Breast epithelium (tissue), 4 donors: ENCODE measurements at places on chromosomes 6 and 20.

DNA sequence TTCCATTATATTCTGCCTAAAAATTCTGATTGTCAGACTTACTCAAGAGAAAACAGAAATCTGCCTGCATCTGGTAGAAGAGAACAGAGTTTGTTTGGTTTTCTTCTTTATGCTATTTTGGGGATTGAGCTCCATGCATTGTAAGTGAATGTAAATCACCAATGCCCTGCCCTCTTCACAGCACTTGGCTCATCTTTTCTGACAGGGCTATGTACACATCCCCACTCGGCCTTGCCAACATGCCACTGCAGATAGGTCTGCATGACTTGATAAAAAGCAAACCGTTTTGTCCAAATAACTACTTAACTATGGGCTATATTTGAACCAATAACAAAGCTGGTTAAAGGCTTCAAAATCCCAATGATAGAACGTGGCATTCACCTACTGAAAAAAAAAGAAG, 117.7 kb downstream of the IBTK start:
- no peak for DNase-seq

DNA sequence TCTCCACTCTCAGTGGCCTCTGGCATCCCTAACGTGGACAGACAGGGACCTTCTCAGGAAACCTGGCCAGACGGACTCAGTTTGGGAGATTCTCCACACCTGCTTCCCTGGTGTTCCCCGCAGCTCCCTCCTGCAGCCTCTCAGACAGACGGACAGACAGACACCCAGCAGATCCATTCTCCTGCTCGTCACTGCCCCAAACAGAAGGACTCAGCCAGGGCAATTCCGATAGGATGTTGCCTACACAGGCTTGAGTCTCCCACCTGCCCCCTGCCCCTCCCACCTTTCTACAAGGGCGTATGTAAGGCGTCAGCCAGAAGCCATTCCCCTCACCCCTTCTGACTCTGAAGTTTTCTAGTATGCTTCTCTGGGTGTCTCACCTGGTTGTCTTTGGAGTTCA, 428 bp downstream of the CCM2L start:
- DNase-seq, result no peak

DNA sequence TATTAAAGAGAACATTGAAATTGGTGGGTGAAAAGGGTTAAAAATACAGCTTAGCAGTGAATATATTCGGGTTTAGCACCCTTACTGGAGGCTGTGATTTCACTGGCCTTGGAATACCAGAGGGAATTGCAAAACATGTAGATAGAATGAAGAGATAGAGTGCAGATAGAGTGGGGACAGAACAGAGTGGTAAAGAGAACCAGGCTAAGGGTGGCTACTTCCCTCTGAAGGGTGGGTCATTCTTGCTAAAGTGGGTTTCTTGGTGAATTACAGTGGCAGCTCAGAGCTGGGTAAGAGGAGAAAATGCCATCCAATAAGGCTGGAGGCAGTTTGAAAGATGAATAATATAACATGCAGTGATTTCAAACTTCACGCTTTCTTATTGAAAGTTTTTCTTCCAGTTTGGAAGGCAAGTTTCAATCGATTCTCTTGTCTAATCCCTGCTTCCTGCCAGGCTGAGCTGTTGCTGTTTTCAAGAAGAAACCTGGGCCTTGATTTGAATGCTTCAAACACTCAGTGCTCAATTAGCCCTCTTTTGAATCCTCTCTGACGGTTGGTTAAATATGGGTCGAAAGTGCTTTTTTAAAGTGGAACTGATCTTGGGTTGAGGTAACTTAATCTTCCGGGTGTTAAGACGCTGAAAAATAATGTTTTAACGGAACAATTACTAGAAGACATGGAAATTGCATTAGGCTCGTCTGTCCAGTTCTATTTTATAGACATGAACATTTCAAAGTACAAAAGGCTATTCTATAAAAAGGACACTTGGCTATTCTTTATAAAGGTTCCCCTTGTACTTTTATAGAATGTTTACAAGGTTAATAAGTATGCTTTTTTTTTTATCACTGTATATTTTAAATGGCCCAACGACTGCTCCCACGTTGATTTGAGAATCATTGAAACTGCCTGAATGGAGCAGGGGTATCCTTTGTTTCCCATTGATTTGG, 203.3 kb downstream of the BCAS1 start:
- no peak for DNase-seq

DNA sequence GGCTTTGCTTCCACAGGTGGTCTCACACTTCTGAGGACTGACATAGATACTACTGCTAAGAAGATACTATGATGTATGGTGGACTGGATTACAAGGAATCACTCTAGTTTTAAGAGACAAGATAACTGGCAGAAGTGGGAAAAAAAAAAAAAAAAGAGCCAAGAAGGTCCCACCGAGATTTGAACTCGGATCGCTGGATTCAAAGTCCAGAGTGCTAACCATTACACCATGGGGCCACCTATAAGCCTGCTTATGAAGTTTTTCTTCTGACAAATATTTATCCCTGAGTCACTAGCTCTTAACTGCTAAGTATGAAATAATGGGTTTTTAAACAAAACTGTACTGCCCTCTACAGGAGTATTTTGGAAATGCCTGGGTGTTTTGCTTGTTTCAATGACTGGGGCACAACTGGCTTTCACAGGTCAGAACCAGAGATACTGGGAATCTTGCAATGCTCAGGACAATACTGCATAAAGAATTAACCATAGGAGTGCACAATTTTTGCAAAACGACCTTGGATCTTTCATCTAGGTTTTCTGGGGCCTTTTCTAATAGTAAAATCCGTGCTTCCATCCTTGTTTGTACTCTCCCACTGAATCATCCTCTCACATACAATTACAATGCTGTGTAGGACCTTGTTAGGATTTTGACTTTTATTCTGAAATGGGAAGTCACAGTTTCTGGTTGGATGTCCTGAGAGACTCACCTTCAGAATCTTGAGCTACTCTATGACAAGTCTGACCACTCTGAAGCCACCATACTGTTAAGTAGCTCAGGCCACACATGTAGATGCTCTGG, 116.3 kb downstream of the OR2B2 start:
- DNase-seq, result no peak

DNA sequence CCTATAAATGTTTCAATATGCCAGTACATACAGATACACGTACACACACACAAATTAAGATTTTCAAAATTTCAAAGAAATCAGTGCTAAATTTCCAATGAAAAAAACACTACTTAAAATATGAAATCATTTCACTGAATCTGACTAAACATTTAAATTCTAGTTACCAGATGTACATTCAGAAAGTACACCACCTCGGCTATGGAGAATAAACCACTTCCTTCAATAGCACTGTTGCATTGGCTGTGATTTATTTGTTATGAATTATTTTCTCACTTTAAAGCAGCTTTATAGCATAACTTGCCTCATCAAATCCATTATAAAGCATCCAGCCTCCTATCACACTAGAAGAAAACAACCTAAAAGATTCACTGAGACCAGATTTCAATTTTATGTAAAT, 36.6 kb downstream of the HBS1L start:
- DNase-seq, result no peak

DNA sequence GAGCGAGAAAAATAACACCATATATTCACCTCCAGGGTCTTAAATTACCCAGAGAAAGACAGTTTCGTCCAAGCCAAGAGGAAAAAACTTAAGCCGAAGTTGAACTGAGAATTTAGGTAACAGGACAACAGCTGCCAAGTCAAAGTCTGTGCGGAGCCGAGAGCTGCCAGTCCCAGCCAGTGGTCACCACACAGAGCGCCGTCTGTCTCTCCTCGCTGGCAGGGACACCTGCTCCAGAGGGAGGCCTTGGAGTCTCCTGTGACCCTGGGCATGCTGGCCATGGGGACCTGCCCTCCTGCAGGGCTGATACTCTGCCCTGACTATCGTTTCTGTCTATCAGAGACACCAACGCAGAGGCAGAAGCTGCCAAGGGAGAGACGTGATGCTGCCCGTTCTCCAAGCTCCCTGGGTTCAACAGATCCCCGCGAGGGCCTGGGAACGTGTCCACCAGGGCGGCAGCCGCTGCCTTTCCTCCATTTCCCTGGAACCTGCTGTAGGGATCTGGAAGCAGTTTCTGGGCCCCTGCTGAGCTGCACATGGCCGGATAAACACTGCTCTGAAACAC, 341.3 kb downstream of the SMOC2 start:
- no peak for DNase-seq

DNA sequence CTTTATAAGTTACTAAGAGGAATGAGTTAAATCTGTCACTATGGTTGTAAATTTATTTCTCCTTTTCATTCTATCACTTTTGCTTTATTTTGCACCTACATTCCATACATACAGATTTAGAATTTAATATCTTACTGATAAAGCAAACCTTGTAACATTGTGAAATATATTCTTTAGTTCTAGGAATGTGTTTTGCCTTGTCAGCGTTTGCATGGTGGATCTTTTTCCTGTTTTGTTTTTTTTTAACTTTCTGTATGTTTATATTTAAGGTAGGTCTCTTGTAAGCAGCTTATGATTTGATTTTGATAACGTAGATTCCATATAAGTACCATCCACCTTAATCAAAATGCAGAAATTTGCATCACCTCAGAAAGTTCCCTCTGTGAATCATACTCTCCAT, 16.4 kb downstream of the RAB22A start:
- no peak for DNase-seq

DNA sequence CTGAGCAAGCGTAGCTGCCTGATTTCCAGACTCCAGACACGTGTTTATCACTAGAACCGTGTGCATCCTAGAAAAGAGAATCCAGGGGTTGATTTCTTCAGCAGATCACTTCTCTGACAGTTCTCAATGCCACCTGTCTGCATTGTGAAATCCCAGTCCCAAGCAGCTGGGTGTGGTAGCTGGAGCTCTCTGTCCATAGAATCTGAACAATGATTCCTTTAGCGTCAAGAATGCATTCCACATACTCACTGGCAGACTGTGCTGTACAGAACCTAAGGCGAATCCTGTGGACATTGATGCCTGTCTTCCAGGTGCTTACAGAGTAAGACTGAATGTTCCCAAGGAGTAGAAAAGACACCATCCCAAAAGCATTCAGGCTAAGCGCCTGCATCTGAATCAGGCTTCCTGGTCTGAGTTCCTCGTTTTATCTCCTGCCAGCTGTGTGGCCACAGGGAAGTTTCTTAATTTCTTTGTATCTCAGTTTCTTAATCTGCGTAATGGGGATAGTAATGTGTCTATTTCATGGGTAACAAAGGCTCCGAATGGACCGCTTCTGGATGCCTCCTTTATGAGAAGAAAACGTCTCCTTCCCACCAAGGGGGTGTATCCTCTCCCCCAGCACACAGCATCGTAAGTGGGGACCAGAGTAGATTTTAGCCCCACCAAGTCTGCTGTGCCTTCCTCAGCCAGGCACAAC, 10.4 kb upstream of the TRAF3IP2 start:
- DNase-seq, result no peak

GRCh38 chr20:57090590-57091560, 175.6 kb downstream of the BMP7 start:
- no peak for DNase-seq

DNA sequence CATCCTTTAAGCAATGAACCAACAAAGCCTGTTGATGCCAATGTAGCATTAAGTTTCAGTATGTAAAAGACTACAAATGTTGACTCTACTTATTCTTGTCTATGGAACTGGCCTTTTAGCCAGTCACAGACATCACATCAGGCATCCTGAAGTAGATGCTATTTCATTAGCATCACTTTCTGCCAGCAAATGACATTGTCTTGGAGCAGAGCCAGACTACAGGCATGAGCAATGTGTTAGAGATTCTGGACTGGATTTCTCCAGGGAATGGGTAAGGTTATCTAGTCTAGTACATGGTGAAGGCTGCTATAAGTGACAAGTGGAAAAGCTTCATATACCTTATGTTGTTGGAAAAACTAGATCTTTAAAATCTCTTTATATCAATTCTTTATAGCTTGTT, 142.9 kb downstream of the ADGRB3 start:
- DNase-seq, result no peak
